Psoas muscle (tissue), 8 donors: ENCODE measurements at places on chromosomes 13 and 19. TPM values are rescaled to one million over a fixed set of nuclear protein-coding genes. Genes with fewer than 3 reads are reported as not detected.

PGLYRP2 gene
- total RNA-seq = not detected

DNA sequence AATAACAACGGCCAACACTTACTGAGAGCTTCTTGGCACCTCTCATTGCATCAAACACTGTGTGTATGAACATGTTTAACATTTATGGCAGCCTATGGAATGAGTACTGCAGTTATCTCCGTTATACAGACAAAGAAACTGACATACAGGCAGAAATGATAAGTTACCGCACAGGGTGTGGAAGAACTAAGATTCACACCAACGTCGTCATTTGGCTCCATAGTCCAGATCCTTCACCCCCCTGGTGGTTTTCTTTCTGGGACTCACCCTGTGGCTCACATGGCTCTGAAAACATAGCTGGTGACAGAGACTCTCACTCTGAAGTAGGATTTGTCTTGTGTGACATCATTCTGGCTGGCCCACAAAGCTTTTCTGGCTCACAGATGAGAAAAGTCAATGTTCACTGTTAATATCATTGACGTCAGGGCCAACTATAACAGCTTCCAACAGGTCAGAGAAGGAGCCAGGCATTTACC, 230.1 kb downstream of the DLEU7 start:
- H3K27me3 ChIP-seq = no peaks in the 10 kb centered on the region
- no peak for DNase-seq
- no peaks in the 10 kb centered on the region for H3K4me1 ChIP-seq
- H3K36me3 ChIP-seq = no peaks in the 10 kb centered on the region

- no peaks in the 10 kb centered on the region for H3K4me1 ChIP-seq
- no peak overlapping the region for H3K27ac ChIP-seq
- DNase-seq = no peak
- H3K27me3 ChIP-seq = peaks cover 56% of the 10 kb centered on the region
Measured at GRCh38 chr19:17834350-17835181, 13.2 kb downstream of the JAK3 start.

- no peaks in the 10 kb centered on the region for H3K36me3 ChIP-seq
- no peak overlapping the region for H3K27ac ChIP-seq
- H3K27me3 ChIP-seq = no peaks in the 10 kb centered on the region
- H3K4me3 ChIP-seq = no peak overlapping the region
- DNase-seq = no peak
Measured at GRCh38 chr13:80359414-80359777, 18.5 kb upstream of the SPRY2 start.

DNA sequence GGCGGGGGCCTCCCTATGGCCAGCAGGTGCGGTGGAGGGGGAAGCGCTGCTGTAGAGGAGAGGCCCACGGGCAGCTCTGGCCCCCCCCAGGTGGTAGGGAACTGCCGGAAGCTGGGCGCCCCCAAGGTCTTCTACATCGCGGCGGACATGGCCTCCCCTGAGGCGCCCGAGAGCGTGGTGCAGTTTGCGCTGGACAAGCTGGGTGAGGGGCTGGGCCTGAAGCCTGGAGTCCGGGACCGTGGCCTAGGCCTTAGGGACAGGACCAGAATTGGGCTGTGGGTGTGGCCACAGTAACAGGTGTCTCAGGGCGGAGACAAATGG, 3.8 kb upstream of the RPL36 start:
- peak overlapping the region; percentile 91 for H3K27ac ChIP-seq
- no peaks in the 10 kb centered on the region for H3K27me3 ChIP-seq
- H3K4me1 ChIP-seq = peaks cover 5% of the 10 kb centered on the region
- DNase-seq = no peak
- H3K4me3 ChIP-seq = peak overlapping the region; percentile 76

DNA sequence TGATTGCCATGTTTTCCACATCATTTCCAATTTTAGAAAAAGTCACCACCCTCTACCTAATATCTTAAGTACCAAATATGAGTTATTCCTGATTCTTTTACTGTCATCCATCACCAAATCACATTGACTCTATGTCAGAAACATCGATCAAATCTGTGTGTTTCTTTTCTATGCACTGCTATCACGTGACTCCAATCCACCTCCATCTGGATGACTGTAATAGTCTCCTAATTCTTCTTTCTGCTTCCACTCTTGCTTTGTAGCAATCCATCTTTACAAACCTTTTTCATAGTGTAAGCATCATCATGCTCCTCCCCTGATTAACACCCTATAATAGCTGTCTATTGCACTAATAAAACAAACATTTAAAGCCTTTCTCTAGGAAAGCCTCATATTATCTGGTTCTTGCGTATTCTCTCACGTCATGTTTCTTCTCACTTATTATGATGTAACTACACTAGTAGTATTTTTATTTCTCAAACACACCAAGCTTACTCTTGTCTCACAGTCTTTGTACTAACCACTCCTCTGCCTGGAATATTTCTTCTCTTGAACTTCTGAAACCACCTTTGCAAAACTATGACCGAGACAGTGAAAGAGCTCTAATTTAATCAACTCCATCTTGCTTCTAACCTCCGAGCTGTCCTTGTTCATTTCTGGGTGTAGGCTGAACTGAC, 10.7 kb upstream of the FPR3 start:
- no peaks in the 10 kb centered on the region for H3K4me1 ChIP-seq

GRCh38 chr13:39494006-39494405, 109.0 kb downstream of the LHFPL6 start:
- no peak overlapping the region for H3K27ac ChIP-seq
- no peaks in the 10 kb centered on the region for H3K36me3 ChIP-seq
- H3K27me3 ChIP-seq = no peaks in the 10 kb centered on the region

GRCh38 chr13:27355894-27356293, 68.5 kb upstream of the GTF3A start:
- H3K27me3 ChIP-seq = no peaks in the 10 kb centered on the region
- H3K4me3 ChIP-seq = no peak overlapping the region
- no peak for DNase-seq
- H3K4me1 ChIP-seq = no peaks in the 10 kb centered on the region

FAM83E gene
- total RNA-seq = not detected

GRCh38 chr13:61144834-61145593, 270.6 kb downstream of the PCDH20 start:
- H3K4me1 ChIP-seq = no peaks in the 10 kb centered on the region
- no peak overlapping the region for H3K27ac ChIP-seq
- no peaks in the 10 kb centered on the region for H3K27me3 ChIP-seq
- H3K36me3 ChIP-seq = no peaks in the 10 kb centered on the region

DNA sequence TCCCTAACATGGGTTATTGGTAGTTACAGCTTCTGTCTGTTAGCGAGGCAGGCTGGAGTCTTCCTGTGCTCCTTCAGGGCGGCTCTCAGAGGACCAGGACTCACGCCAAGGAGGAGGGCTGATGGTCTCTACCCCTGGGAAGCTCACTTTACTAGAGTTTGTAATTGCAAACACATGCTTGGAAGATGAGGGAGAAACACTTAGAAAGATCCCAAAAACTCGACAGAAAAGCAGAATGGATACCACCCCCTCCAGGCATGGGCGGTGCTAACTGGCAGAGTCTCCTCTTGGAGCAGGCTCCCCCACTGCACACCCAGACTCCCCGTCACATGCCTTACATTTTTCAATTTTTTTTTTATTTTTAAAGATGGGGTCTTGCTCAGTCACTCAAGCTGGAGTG, 62.0 kb downstream of the PARP4 start:
- no peaks in the 10 kb centered on the region for H3K27me3 ChIP-seq
- no peak overlapping the region for H3K27ac ChIP-seq

PRDX2 gene
- total RNA-seq = 415 TPM

DNA sequence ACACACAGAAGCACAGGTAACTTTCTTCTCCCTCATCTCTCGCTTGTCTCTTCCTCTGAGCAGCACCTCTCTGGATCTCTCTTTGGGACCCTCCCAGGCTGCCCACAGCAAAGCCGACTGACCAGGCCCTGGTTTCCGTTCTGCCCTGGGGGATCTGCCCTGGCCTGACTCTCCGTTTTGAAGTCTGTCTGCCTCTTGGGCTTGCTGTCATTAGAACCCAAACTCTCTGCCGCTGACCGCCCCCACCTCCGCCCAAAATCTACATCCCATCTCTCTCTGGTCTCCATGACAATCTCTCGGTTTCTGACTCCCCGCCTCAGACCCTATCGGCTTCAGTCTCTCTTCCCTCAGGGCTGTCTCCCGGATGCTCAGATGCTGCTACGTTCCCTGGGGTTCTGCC, 6.9 kb downstream of the KCNC3 start:
- H3K4me3 ChIP-seq = no peak overlapping the region
- H3K36me3 ChIP-seq = no peaks in the 10 kb centered on the region
- H3K27ac ChIP-seq = no peak overlapping the region
- H3K27me3 ChIP-seq = no peaks in the 10 kb centered on the region
- DNase-seq = peak; percentile 12

- no peak overlapping the region for H3K27ac ChIP-seq
- no peak for DNase-seq
- H3K4me1 ChIP-seq = peaks cover 4% of the 10 kb centered on the region
- H3K36me3 ChIP-seq = peaks cover 55% of the 10 kb centered on the region
- H3K4me3 ChIP-seq = no peak overlapping the region
Measured at GRCh38 chr19:13138916-13139198, 11.3 kb downstream of the STX10 start.

DNA sequence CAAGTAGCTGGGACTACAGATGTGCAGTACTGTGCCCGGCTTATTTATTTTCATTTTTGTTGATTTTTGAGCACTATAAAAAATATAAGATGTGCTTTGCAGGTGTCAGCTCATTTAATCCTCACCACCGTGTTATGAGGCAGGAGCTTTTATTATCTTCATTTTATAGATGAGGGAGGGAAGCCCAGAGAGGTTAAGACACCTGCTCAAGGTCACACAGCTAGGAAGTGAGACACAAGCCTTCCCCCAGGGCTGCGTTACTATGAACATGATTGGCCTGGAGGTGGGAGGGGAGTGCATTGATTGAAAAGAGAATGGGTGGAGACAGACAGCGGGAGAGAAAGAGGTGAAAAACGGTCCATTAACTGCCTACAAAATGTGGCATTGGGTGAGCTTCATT, 7.2 kb downstream of the ANKRD24 start:
- H3K27ac ChIP-seq = no peak overlapping the region
- H3K4me3 ChIP-seq = no peak overlapping the region
- DNase-seq = no peak
- H3K27me3 ChIP-seq = no peaks in the 10 kb centered on the region
- H3K36me3 ChIP-seq = no peaks in the 10 kb centered on the region

- no peaks in the 10 kb centered on the region for H3K4me1 ChIP-seq
- no peaks in the 10 kb centered on the region for H3K36me3 ChIP-seq
- H3K4me3 ChIP-seq = no peak overlapping the region
- DNase-seq = no peak
Measured at GRCh38 chr13:27658546-27658945, 36.9 kb downstream of the POLR1D start.

ZNF471 gene
- total RNA-seq = 5.6 TPM

DNA sequence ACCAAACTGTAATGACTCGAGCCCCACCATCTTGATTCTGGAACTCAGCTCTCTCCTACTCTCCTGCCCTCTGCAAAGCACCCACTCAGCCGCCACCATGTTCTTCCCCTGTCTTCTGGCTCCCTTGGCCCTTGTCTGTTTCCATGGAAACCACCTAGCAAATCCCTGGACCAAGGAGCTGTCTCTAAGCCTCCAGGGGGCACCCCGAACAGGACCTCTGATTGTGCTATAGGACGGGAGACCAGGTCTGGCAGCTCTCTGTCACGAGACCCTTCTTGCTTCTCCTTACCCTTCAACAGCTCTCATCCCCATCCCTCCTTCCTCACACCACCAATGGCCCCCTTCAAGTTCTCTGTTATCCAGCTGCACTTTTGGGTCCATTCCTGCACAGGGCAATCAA, 277.7 kb upstream of the ZNF507 start:
- no peak overlapping the region for H3K4me3 ChIP-seq
- H3K27me3 ChIP-seq = no peaks in the 10 kb centered on the region
- H3K36me3 ChIP-seq = no peaks in the 10 kb centered on the region
- no peak for DNase-seq
- H3K27ac ChIP-seq = no peak overlapping the region

PTGER1 gene
- 0.25 TPM for total RNA-seq

- DNase-seq = no peak
- no peak overlapping the region for H3K4me3 ChIP-seq
- H3K27ac ChIP-seq = no peak overlapping the region
- no peaks in the 10 kb centered on the region for H3K36me3 ChIP-seq
Measured at GRCh38 chr19:7645163-7645562, 8.3 kb downstream of the STXBP2 start.

DNA sequence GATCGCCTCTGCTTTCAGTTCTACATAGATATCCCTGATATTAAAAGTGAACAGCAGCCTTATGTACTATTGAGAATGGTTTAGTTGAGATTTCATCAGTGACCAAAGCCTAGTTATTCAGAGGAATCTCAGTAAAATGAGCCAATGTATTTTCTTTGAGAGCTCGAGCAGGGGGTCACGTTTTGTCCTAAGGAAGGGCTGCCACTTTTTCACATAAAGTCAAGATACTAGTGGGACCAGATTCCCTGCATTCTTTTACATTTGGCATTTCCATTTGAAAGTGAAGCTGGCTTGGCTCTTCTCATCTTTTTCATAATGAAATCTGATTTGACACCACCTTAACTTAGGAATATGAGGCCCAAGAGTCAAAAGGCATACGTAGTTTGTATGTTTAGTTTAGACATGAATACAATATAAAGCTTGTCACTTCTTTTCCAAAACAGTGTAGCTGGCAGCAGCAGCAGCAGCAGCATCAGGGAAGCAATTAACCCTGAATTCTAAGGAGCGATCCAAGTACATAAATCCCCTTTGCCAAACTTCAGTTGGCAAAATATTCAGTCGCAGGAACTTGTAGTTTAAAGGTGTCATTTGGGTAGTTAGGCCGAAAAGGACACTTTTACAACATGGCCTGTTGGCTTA, 1752.2 kb upstream of the PCDH20 start:
- DNase-seq = no peak
- H3K4me1 ChIP-seq = no peaks in the 10 kb centered on the region
- H3K4me3 ChIP-seq = no peak overlapping the region
- no peaks in the 10 kb centered on the region for H3K36me3 ChIP-seq
- H3K27ac ChIP-seq = no peak overlapping the region

DNA sequence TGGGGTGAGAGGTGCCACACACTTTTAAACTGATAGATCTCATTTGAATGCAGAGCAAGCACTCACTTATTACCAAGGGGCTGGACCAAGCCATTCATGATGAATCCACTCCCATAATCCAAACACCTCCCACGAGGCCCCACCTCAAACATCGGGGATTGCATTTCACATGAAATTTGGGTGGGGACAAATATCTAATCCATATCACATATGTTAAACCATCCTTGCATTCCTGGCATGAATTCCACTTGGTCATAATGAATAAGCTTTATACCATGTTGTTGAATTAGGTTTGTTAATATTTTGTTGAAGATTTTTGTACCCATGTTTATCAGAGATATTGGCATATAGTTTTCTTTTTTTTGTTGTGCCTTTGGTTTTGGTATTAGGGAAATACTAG, 1198.7 kb upstream of the ATXN8OS start:
- no peaks in the 10 kb centered on the region for H3K4me1 ChIP-seq
- no peak overlapping the region for H3K4me3 ChIP-seq
- H3K36me3 ChIP-seq = no peaks in the 10 kb centered on the region
- no peak overlapping the region for H3K27ac ChIP-seq

C13orf42 gene
- not detected for total RNA-seq

- H3K27me3 ChIP-seq = peaks cover 15% of the 10 kb centered on the region
- H3K4me1 ChIP-seq = peaks cover 7% of the 10 kb centered on the region
- H3K36me3 ChIP-seq = no peaks in the 10 kb centered on the region
Measured at GRCh38 chr19:6534451-6535093, 3.7 kb downstream of the TNFSF9 start.

PLK5 gene
- not detected for total RNA-seq
